ENCODE measurements at places on chromosomes 12 and 14.
A peak's percentile ranks its signal among the peaks of the same experiment; 100 is the strongest.

- peak; percentile 99 for DNase-seq
Measured at GRCh38 chr14:20454516-20455354, at the start of the genes APEX1 and OSGEP. Gene APEX1, plus strand, starts transcription at chr14:20455226. Its CDS starts 420 bp downstream, at chr14:20455646. Gene OSGEP, minus strand, starts transcription at chr14:20454812. Its CDS starts 129 bp downstream, at chr14:20454683.

- peak; percentile 69 for DNase-seq
Measured at GRCh38 chr12:114799574-114800487, 115.9 kb upstream of the TBX3 start.

DNA sequence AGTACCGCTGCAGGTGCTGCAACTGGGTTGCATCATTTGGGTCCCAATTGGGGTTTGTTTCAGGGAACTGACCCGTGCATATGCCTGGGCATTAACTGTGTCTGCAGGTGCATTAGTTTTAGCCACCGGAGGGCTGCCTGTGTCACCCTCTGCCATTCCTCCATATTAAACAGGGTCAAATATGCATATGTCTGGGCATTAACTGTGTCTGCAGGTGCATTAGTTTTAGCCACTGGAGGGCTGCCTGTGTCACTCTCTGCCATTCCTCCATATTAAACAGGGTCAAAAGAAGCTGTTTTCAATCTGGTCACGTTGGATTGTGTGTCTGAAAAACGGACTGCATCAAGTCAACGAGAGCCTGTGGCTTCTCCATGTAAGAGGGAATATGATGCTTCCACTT lies 1317.0 kb downstream of the TMEM121 start:
- DNase-seq: no peak

DNA sequence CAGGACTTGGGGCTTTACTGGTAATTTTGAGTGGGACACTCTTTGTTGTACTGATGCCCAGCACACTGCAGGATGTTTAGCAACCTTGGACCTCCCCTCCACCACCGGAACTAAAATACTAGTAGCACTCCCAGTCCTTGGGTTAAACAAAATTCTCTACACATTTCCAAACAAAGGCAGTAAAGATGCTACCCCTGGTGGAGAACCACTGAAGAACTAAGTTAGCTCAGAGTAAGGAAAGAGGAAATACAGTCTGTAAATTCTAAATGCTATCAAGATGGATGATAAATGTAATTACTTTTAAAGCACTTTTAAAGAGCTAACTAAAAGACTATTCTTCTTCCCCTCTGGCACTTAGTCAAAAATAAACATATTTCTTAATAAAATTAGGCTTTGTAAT lies 64.1 kb downstream of the LRP6 start:
- no peak for DNase-seq

DNA sequence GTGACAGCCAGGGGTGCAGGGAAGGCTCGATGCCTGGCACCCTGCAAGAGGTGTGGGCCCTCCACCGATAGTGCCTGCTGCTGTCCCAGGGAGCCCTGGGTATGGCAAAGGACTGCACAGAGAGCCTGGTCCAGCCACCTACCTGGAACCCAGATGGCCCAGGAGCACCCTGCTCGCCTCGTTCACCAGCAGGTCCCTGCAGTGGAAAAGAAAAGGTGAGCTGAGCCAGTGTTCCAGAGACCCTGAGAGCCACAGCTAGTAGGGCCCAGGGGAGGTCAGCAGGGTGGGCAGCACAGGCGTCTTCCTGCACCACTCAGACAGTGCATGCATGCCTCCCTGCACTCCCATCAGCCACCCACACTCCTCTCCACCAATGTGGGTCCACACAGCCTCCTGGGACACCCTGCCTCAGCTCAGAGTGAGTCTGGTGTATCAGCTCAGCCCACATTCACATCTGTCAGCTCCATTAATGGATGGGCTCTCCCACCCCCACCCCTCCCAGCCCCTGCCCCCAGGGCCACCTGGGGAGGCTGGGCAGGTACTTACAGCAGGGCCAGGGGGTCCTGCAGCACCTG lies 20.2 kb downstream of the TMEM106C start:
- no peak for DNase-seq

DNA sequence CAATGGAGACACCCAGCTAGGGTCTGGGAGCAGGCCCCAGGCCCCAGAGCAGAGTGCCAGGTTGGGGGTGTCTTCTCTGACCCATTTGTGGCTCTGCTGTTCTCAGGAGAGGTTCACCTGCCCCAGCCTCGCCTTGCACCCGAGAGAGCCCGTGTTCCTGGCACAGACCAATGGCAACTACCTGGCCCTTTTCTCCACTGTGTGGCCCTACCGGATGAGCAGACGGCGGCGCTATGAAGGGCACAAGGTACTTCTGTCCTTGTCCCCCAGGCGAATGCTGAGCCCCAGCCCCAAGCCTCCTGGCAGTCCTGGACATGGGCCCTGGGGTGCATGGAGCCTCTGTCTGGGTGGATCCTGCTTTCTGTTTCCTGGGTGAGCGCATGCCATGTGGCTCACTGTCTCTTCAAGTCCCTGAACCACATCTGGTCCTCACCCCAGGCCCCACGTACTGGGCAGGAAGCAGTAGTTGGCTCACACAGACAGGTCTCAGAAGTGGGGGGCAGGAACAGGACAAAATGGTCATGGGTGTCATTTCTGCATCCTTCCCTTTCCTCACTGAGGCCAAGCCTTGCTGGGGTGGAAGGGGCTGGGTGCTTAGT lies 58.2 kb downstream of the BEGAIN start:
- no peak for DNase-seq

GRCh38 chr12:79194595-79194994 lies 330.0 kb downstream of the SYT1 start:
- DNase-seq: peak; percentile 19

GRCh38 chr12:32847287-32847686 lies 49.3 kb downstream of the PKP2 start:
- DNase-seq: no peak

DNA sequence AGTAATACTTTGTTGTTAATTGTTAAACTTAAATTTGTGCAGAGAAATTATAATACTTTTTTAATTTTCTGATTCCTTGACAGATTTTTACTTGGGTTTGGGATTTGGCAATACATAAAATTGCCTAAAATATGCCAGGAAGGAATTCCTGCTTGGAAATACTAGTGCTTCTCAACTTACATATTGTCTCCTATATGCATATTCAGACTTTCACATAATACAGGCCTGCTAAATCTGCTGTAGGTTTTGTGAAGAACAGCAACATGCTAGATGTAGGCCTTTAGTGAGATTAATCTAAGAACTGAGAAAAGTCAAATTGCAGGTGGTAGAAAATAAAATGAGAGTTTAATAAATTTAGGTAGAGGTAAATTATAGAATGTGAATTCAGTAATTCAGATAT lies 468.5 kb upstream of the MIS18BP1 start:
- no peak for DNase-seq

- DNase-seq: peak; percentile 77
Measured at GRCh38 chr12:1518591-1519516, 75.5 kb downstream of the FBXL14 start.

DNA sequence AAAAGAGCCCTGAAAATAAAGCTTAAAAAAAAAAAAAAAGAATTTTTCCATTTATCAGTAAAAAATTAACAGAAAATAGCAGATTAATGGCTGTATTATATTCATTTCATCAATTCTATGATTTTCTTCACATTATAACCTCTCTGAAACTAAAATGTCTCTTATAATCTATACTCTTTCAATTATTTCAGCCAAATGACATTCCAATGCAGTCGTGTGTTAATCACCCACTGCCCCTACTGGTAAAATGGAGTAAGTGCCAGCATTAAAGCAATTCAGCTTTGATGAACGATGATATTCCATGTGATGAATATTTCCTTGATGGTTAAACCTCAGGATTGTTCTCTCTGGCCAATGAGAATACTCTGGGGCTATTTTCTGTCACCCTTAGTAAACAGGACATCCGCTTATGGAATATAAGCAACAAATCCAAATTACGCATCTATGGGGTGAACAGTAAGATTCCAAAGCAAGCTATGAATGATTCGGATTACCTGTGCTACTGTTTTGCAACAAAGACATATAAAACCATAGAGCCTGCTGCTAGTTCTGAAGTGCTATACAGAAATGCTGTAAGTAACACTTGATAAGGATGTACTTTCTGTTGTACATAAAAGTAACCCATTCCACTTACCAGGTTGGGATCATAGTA lies 20.3 kb upstream of the SYCP3 start:
- DNase-seq: peak; percentile 56

GRCh38 chr12:81835783-81836182 lies 76.6 kb upstream of the PPFIA2 start:
- no peak for DNase-seq

- DNase-seq: peak; percentile 89
Measured at GRCh38 chr14:99971087-99971940, 93.9 kb upstream of the EVL start.

- no peak for DNase-seq
Measured at GRCh38 chr12:112408621-112409020, 784 bp downstream of the RPL6 start.

GRCh38 chr12:95739561-95740313 lies 50.8 kb downstream of the NTN4 start:
- DNase-seq: no peak

GRCh38 chr12:13749389-13749788 lies 232.0 kb downstream of the GRIN2B start:
- DNase-seq: no peak

DNA sequence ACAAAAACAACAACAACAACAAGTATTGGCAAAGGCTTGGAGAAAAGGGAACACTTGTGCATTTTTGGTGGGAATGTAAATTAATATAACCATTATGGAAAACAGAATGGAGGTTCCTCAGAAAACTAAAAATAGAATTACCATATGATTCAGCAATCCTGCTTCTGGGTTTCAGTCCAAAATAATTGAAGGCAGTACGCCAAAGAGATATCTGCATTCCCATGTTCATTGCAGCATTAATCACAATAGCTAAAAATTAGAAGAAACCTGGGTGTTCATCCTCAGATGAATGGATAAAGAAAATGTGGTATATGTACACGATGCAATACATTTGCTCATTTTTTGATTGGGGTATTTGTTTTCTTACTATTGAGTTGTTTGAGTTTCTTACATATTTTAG lies 813.0 kb downstream of the NRXN3 start:
- no peak for DNase-seq

GRCh38 chr12:19388131-19388549 lies 51.2 kb upstream of the AEBP2 start:
- peak; percentile 54 for DNase-seq
